ENCODE measurements at places on chromosomes 6 and 20.

GRCh38 chr20:46282669-46283068 is 25.6 kb downstream of the CDH22 start:
- DNase-seq = peak; percentile 46

GRCh38 chr20:40459299-40459698 is 229.7 kb downstream of the MAFB start:
- DNase-seq = no peak

- DNase-seq = no peak
Observed at GRCh38 chr6:1015825-1016224, 296.1 kb upstream of the FOXQ1 start.

DNA sequence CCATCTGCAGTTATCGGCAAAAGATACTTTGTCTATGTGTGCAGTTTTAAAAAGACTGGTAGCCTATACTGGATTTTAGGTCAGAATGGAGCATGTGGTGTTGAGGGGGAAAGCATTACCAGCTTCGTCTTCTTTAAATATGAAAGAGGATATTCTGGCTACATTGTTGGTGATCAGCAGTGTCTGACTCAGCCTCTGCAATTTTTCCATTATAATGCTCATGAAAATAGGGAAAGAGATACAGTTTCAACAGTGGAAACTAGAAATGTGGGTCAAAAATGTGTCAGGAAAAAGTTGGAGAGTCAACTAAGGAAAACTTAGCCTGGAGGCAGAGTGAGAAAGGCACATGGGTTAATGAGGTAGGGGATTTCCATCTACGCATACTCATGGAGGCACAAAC is 45.2 kb downstream of the HDGFL1 start:
- DNase-seq = no peak

DNA sequence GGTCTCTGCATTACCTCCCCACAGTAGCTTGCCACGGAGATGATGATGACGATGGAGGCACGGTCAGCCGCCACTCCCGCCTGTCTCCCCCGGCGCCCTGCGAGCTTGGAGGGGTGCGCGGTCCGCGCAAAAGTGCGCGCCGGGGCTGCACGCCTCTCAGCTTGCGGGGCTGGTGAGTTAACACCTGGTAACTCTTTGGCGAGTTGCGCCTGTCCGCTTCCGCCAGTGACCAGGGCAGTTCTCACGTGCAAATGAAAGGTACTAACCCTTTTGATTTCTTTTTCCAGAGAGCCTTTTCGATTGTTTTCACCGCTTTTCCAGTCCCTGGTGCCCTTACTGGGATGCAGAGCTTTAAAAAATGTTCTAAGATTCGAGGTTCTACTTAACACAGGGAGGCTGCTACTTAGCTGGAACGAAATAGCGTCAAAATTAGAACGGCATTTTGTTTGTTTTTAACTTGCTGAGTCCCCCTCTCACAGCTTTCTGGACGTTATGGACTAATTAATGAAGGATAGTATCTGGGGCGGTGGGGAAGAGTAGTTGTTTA is 6.2 kb downstream of the GRIK2 start:
- DNase-seq = no peak

GRCh38 chr6:15359335-15359862 is 113.5 kb downstream of the JARID2 start:
- DNase-seq = no peak

GRCh38 chr20:58547623-58548475 is 32.6 kb upstream of the APCDD1L start:
- DNase-seq = no peak

- no peak for DNase-seq
Observed at GRCh38 chr6:6686748-6687601, 98.5 kb downstream of the LY86 start.

DNA sequence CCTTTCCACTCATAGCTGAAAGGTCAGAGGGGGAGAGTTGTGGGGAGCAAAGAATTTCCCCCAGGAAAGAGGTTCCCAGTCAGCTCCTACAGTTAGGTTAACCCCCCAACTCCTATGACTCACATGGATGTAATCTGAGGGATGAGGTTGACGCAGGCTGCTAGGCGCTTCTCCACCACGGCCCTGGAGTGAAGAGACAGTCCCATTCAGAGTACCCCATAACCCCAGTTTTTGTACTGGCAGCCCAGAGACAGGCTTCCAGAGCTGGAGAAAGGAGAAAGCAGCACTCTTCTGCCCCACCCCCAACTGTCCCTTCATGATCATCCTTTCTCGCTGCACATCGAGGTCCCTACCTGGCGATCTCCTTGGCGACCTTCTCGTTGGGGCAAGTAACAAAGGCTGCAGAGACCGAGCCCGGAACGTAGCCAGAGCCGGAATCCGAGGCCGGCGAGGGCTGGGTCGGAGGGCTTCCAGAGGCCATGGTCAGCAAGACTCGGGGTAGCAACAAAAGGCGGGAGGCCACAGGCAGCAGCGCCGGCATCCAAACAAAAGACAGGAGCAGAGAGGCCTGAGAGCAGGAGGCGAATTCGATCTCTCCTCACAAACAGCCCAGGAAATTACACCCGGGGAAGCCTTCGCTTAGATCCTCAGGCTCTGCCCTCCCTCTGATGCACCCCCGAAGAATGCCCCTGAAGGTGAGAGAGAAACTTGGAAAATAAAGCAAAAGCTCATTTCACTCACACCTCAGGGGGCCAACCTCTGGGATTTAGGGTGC is 592 bp downstream of the CUTA start:
- DNase-seq = no peak

GRCh38 chr6:169424149-169424804 is 170.6 kb upstream of the THBS2 start:
- no peak for DNase-seq

DNA sequence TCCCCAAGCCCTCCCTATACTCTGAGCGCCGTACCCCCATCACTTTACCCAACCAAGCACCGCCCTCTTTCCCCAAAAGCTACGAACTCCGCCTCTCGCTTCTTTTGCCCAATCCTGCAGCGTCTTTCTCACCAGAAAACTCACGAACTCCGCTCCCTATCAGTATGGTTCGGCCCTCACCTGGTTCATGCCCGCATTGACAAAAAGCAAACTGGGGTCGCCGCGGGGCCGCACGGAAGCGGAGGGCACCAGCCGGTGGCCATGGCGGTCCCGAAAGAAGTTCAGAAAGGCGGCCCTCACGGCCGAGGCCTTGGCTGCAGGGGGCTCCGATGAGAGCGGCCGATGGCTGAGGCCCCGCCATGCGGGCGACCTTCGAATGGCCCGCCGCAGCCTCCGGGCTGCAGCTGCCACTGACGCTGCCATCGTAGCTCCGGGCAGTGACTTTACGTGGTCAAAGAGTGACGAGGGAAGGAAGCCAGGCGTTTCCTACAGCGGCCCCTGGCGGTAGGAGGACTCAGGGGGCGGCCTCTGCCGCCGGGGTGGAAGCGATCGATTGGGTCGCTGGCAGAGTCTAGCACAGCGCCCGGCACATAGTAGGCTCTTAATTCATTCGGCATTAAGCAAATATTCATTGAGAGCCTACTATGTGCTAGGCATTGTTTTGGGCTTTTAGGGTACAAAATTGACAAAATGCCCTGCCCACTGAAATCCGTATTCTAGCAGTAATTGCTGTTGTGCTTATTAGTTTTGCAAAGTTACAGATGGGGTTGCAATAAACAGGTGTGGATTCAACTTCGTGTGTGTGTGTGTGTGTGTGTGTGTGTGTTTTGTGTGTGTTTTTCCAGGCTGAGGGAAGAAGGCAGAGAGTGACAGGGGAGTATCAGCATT is at the start of gene AARS2:
TSS of gene AARS2 (minus strand) at position 447 of the 888 bp plus-strand sequence. CDS start at position 423, 24 bp downstream.
- peak; percentile 63 for DNase-seq

GRCh38 chr20:16476032-16476431 is 97.2 kb downstream of the KIF16B start:
- DNase-seq = no peak

GRCh38 chr20:46088409-46089166 is 1.2 kb downstream of the NCOA5 start:
- no peak for DNase-seq

GRCh38 chr6:47132724-47133123 is 90.6 kb upstream of the ADGRF1 start:
- no peak for DNase-seq

DNA sequence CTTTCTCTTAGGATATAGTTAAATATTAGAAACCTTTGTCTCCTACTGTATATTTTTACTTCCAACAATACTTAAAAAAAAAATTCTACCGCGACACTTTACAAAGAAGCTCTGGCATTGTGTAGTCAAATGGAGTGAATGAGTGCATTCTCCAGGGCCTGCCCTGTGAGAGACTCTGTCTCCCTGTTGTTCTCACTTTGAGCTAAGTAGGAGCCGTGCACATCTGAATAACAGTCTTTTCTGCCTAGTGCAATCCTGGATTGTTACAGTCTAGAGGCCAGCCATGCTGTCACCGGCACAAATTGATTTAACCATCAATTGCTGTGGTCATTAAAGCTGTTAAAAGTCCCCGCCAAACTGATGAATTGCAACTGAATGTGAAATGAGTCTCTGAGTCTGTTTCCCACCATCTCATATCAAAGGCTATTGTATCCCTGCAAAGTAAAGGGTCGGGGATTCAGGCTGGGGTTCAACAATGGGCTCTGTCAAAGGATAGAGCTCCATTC is 156.0 kb downstream of the RFPL4B start:
- no peak for DNase-seq

DNA sequence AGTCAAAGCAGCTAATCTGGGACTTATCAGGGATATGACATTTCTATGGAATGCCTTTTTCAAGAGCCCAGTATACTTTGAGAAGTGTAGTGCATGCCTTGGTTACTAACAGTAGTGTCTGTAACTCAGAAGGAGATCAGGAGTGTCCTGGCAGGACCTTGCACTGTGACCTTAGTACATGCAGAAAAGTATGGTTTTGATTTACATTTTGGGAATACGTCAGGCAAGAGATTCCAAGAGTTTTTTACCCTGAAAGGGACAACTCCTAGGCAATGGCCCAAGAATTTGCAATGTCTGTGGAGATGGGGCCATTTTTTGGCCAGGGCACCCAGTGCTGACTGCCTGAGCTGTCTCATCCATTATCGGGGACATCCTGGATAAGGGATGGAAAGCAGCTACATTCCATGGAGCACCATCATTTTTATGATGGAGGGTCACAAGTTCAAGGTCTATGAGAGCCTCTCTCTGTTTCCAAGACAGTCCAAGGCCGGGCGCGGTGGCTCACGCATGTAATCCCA is 80.2 kb downstream of the FAM50B start:
- no peak for DNase-seq

- no peak for DNase-seq
Observed at GRCh38 chr20:53737396-53738038, 143.9 kb upstream of the ZNF217 start.

DNA sequence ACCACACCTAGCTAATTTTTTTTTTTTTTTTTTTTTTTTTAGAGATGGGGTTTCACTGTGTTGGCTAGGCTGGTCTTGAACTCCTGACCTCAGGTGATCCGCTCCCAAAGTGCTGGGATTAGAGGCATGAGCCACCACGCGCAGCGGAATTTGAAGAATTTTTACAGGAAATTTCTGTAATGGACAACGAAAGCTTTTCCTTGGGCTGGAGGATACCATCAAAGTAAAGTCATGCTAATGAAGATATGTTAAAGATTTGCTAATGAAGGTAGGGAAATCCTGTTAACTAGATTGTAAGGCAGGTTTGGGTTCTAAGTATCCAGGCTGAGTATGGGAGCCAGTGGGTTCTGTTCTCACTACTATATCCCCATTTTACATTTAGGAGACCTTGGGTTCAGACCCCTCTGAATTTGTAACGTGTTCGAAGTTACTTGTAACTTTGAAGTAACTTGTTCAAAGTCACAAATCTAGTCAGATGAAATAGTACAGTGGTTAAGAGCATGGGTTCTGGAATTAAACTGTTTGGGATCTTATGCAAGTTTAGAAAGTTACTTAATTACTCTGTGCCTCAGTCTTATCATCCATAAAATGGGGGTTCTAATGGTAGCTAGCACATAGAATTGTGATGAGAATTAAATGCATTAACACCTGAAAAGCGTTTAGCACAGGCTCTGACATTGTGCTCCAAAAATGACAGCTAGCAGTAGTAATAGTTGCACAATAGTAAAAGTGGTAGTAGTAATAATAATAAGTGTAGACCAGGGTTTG is 123.4 kb upstream of the GPR6 start:
- no peak for DNase-seq

DNA sequence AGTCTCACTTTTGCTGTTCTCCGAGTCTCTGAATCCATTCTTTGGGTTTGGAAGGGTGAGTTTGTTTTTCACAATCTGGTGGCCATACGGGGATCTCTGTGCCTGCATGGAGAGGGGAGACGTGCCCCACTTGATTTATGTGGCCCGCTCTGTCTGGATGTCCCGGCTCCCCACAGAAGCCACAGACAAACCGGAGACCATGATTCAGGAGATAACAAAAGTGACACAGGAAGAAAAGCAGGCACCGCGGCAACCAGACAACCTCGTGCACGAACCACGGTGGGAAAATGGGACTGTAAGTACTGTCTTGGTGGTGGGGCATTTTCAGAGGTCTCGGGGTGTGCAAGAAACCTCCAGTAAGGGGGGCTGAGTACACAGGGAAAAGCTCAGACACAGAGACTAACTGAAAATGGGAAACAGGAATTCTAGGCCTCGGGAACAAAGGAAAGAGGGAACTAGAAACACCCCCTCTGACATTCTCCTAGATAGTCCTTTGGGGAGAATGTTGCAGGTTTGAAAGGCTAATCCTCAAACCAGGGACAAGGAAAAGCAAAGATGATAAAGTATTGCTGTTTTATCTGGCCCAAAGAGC is 22.1 kb upstream of the ZNF318 start:
- no peak for DNase-seq

- DNase-seq = no peak
Observed at GRCh38 chr6:21200134-21200870, 393.2 kb upstream of the SOX4 start.

GRCh38 chr20:31923388-31924331 is 28.2 kb downstream of the PDRG1 start:
- no peak for DNase-seq

GRCh38 chr20:53706008-53706465 is 112.4 kb upstream of the ZNF217 start:
- DNase-seq = no peak

DNA sequence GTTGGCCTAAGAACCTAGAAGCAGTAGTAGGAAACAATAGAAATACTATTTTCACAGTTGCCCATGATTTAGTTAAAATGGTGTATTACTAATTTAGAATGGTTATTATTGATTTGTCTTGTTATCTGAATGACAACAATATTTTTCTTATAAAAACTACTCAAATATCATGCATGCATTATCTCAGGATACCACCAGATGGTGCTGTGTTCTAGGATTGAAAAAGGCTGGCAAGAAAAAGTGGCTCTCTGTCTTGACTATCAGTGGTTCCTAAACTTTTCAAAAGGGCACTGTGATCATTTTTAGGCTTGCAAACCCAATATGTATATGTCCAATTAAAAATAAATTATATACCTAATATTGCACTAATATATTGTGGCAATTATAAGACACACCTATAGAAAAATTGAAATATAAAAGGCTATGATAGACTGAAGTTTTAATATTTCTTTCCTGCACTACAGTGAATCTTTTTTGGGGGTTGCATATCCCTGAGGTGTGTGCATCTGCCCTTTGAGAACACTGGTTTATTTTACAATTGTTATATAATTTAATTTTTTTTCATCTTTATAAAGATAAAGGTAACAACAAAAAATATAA is 131.7 kb upstream of the MLIP start:
- DNase-seq = no peak

DNA sequence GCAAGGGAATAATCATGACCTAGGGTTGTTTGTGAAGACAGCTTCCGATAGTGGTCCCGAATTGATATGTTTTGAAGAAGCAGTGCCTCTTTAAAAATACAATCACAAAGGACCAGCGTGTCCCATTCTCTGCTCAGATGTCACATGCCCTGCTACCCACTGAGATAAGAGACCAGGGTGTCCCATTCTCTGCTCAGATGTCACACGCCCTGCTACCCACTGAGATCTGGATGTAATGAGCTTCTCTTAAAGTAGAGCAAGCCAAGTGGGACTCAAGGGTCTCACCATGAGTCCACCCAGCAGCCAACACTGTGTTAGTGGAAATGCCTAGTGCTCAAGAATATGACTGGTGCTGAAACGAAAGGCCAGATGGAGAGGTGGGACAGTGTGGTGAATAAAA is 22.2 kb downstream of the RIN2 start:
- DNase-seq = no peak

Measured in D721Med (cell line).